ENCODE measurements at places on chromosomes 5 and 9. TPM values are rescaled to one million over a fixed set of nuclear protein-coding genes. Genes with fewer than 3 reads are reported as not detected.

Gene CCL28
- 8.9 TPM for total RNA-seq

Gene MCCC2
- total RNA-seq = 20.2 TPM

Gene SLC22A4
- total RNA-seq = 7.3 TPM

Gene SMIM33
- total RNA-seq = under 0.01 TPM

Gene PPP3R2
- not detected for total RNA-seq

Gene EDIL3
- under 0.01 TPM for total RNA-seq

Gene PDE6A
- total RNA-seq = under 0.01 TPM

Gene MFAP3
- total RNA-seq = 25.6 TPM

GRCh38 chr5:74161170-74161569, 479.4 kb downstream of the ENC1 start:
- no peak for DNase-seq

DNA sequence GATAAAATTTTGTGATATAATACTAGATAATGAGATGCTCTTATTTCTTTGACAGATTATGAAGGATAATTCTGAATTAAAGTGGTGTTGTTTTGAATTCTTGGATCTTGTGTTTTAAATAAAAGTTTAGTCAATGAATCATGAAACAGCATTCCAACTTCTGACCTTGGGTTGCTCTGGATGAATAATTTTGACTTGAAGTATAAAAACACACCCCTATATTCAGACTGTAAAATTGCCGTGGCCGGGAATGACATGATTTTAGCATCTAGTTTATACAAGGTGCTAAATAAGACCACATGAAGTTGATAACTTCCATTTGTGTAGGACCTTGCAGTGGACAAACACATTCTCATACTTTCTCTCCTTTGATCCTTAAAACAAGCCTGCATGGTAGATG, 67.2 kb upstream of the DAP start:
- no peak for DNase-seq

GRCh38 chr5:17400724-17401469, 97.1 kb upstream of the TAF11L2 start:
- DNase-seq = no peak

- no peak for DNase-seq
Observed at GRCh38 chr9:100294341-100294740, 58.4 kb downstream of the TEX10 start.

- no peak for DNase-seq
Observed at GRCh38 chr5:142904416-142904815, 134.2 kb downstream of the ARHGAP26 start.

DNA sequence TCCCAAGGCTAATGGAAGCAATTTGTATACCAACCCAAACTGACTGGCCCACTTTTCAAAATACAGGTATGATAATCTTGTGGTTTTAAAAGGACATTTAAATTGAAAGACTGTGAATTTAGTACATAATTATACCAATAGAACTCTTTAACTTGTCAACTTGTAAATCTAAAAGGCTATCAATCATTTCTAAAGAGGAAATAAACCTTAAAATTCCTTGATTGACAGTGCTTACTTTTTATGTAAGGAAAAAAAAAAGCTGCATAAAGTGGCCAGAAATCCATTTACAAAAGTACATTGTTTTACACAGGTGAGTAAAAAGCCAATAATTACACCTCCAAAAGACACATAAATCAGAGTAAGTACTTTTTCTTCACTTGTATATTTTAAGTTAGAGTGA, 367.4 kb downstream of the EBF1 start:
- DNase-seq = no peak

DNA sequence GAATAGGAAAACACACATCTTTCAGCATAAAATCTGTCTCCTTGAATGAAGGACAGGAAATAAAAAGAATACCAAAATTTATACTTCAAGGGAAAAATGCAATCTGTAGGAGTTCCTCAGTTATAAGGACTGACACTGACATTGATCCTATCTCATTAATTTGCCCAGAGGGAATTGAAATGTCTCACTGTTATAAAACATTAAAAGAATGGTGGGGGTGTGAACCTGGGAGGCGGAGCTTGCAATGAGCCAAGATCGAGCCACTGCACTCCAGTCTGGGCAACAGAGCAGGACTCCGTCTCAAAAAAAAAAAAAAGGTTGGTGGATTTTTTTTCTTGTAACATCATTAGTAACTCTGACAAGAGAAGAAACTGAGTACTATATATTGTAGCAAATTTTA, 60.8 kb downstream of the TTLL11 start:
- no peak for DNase-seq

DNA sequence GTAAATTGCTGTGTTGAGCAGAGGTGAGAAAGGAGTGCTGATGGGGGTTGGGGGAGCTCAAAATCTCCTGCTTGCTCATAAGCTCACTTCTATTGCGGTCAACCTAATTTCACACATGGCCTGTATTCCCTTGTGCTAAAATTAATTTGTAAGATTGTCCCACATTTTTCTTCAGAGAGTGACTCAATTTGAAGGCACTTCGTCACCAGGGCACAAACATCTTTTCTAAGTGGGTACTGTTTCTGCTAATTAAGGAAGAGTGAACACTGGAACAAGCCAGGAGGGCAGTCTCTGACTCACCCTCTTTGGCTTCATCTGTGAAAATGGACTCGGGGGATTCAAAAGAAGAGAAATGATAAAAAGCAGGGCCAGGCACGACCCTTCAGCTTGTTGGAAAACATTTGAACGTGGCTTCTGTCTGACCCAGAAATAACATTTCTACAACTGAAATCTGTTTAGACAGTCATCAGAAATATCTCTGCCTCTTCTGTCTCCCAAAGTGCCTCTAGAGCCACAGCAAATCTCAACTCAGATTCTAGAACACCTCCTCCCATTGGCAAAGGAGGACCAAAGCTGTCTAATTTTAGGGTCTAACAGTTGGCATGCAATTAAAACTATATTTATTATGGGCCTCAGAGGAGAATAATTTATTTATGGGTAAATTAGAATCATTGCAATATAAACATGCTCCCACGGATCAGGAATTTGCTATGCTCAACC, 49.8 kb downstream of the FEM1C start:
- no peak for DNase-seq
